Activated B cell treated with CpG ODN at 0.5 μM for 24 hours (primary cell): ENCODE measurements at places on chromosomes 4 and X.

DNA sequence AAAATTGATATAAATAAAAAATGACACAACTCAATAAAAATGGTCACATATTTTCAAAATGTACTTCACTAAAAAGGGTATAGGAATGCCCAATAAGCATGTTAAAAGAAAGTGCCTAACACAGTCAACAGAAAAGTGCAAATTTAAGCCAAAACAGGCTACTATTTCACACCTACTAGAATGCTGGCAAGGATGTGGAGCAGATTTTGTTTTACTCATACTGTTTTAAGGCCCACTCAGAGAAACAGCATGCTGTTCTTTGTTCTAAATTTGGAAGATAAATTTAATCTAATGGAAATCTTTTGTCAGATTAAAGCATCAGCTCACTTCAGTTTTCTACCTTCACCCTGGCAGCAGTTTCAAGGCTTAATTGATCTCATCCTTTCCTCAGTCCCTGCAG lies 576.8 kb upstream of the HS3ST1 start:
- no peak for DNase-seq

GRCh38 chr4:47561331-47561730 lies 76.3 kb downstream of the ATP10D start:
- no peak for DNase-seq

- no peak for DNase-seq
Observed at GRCh38 chr4:20276848-20277247, 25.1 kb downstream of the SLIT2 start.

DNA sequence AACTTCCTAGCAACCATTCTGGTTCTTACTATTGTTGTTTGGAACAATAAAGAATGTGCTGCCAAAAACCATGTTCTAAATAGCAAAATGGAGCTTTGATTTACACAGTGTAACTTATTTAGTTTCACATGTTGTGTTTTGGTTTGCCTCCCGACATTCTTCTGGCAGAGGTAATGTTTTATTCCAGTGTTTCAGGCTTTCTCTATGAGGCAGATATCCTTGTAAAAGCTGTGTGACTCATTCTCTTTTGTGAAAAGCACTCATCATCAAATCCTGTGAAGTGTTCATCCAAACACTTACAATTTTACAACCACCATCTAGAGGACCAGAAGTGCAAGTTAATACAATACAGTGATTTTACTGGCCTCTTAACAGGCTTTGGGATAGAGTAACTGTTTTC lies 219.0 kb upstream of the GIMD1 start:
- DNase-seq: no peak

DNA sequence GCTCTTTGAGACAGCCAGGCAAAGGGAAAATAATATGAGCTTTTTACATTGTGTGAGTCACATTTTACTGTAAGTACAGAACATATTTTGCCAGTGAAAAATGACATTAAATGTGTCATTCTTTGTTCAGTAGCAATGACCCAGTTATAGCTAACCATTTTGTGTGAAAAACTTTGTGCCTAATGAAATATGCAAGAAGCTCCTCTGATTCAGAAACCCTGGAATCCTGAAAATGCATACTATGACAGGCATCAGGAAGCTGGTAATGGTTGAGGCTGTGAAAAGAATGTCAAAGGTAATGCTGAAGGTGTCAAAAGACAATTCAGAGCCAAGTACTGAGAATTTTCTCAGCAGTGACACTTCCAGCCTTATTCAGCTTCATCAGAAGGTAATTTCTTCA lies 549.5 kb upstream of the SMIM31 start:
- DNase-seq: no peak

DNA sequence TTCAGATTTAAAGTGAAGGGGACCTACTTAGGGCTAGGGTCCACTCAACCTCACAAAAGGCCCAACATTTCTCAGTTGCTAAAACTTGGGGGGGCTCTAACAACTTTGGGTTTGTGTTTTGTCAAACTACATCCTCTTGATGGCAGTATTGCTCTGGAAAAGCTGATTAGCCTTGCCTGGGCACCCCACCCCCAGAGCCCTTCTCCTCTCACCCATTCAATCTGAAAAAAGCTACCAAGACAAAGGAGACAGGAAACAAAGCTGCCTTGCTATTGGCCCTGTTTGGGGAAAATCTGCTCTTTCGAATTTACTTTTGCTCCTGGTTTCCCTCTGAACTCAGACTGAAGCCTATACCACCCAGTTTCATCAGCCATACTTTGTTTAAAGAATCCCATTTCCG lies 195.2 kb upstream of the STK26 start:
- no peak for DNase-seq

GRCh38 chr4:4852591-4853362 lies 6.7 kb upstream of the MSX1 start:
- no peak for DNase-seq

- no peak for DNase-seq
Observed at GRCh38 chrX:26918631-26919030, 544.5 kb downstream of the PPP4R3C start.

DNA sequence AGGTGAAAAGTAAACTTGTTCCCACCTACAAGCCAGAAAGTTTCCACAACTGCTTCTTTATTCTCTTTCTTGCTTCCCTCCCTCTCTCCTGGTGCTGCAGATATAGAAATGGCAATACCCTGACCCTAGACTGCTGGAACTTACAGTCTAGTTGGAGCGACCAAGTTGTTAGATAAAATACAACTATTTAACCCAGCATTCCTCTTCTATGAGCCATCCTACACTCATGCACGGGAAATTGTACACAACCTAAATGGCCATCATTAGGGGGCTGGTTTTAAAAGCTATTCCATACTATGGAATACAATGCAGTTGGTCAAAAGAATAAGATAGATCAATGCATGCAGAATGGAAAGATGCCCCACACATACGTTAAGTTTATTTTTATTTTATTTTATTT lies 41.1 kb downstream of the PJA1 start:
- DNase-seq: no peak

DNA sequence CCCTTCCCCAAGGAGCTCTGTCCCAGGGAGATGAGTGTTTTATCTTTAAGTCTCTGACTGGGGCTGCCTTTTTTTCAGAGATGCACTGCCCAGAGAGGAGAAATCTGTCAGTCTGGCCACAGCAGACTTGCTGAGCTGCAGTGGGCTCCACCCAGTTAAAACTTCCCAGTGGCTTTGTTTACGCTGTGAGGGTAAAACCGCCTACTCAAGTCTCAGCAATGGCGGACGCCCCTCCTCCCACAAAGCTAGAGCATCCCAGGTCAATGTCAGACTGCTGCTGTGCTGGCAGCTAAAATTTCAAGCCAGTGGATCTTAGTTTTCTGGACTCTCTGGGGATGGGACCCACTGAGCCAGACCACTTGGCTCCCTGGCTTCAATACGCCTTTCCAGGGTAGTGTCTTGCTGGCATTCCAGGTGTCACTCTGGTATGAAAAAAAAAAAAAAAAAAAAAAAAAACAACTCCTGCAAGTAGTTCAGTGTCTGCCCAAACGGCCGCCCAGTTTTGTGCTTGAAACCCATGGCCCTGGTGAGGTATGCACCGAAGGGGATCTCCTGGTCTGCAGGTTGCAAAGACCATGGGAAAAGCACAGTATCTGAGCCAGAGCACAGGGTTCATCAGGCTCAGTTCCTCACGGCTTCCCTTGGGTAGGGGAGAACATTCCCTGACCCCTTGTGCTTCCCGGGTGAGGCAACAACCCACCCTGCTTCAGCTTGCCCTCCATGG lies 1616.1 kb upstream of the ADGRL3 start:
- no peak for DNase-seq

DNA sequence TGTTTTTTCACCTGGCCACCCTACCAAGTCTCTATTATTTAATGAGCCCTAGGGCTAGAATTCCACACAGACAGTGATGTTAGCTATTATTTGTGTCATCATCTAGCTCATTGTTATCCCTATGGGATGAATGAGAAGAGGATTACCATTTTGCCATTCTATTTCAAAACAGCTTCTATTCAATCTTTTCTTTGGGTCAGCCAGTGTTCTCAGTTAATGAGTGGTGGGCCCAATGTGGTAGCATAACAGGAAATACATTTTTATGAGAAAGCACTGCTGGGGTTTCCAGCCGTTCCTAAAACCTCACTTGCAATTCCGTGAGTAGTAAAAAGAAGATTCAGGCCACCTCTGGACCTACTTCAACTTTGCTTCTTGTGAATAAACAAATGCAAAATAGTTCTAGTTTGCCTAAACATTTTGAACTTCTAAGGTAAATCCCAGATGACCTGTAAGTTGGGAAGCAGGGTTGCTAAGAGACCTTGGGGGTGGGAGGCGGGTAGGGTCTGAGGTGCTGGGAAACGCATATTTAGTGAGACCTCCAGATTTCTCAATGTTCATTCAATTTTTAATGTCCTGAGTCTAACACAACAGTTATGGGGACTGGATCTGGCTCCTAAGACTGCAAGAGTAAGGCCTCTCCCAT lies 24.8 kb upstream of the CYP2U1 start:
- DNase-seq: no peak

- DNase-seq: no peak
Observed at GRCh38 chr4:7397206-7398103, 37.3 kb downstream of the PSAPL1 start.

DNA sequence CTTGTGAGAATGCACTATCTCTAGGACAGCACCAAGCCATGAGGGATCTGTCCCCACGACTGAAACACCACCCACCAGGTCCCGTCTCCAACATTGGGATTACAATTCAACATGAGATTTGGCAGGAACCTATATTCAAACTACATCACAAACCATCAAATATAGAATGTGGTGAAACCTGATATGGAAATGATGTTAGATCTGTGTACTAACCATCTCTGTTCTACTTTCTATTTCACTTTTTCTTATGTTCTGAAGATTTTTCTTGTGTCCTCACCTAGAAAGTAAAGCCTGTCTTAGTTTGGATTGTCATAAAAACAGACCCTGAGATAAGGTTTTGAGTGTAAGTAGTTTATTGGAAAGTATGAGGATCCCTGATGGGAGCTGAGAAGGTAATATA lies 37.8 kb upstream of the TACR3 start:
- DNase-seq: no peak

GRCh38 chr4:92031825-92032224 lies 271.9 kb upstream of the GRID2 start:
- no peak for DNase-seq

- no peak for DNase-seq
Observed at GRCh38 chrX:153871946-153872878, 13.8 kb downstream of the L1CAM start.

DNA sequence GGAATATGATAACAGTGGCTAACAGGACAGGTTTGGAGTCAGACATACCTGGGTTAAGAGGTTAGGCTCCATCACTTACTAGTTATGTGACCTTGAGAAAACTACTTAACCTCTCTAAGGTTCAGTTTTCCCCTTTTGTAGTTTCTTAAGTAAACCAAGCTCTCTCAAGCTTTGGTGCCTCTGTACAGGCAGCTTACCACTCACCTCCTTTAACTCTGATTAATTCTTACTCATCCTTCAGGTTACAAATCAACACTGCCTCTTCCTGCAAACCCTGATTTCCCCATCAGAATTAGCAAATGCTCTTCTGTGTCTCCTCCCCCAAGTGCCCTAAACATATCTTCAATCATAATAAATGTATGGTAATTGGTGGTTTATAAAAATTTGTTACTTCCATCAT lies 3.5 kb upstream of the SERTM2 start:
- DNase-seq: no peak

- no peak for DNase-seq
Observed at GRCh38 chr4:35541146-35541887, 703.0 kb downstream of the ARAP2 start.

GRCh38 chr4:25258980-25259578 lies 25.2 kb downstream of the PI4K2B start:
- DNase-seq: no peak
